ENCODE measurements at places on chromosomes 5 and 9. TPM values are rescaled to one million over a fixed set of nuclear protein-coding genes. Genes with fewer than 3 reads are reported as not detected.

Gene PTPDC1
- total RNA-seq, result 71.8 TPM

Gene FRMD3
- 36.1 TPM for total RNA-seq

Gene NIPAL4
- not detected for total RNA-seq

Gene SLC4A9
- total RNA-seq, result not detected

Gene SOX30
- 0.20 TPM for total RNA-seq

Gene TRIM41
- 25.5 TPM for total RNA-seq

Gene DMRT3
- 0.30 TPM for total RNA-seq

Gene SIT1
- total RNA-seq, result not detected

Gene LCN15
- not detected for total RNA-seq

Gene IFNA2
- not detected for total RNA-seq

Gene TMEM171
- total RNA-seq, result 0.66 TPM

- DNase-seq, result no peak
Observed at GRCh38 chr5:143121135-143121475, 282.4 kb downstream of the NR3C1 start.

GRCh38 chr9:115104908-115105307 lies 13.0 kb downstream of the TNC start:
- DNase-seq, result no peak

- DNase-seq, result no peak
Observed at GRCh38 chr5:84821924-84822323, 437.2 kb upstream of the EDIL3 start.

DNA sequence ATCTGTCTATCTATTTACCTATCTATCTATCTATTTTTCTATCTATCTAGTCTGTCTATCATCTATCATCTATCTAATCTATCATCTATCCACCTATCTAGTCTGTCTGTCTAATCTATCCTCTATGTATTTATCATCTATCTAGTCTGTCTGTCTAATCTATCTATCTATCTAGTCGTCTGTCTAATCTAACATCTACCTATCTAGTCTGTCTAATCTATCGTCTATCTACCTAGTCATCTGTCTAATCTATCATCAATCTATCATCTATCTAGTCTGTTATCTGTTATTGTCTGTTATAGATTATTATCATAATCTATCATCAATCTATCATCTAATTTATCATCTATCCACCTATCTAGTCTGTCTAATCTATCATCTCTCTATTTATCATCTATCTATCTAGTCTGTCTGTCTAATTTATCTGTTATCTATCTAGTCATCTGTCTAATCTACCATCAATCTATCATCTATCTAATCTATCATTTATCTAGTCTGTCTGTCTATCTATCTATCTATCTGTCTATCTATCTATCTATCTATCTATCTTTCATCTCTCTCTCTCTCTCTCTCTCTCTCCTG lies 80.2 kb upstream of the ZNF618 start:
- no peak for DNase-seq

GRCh38 chr9:32423371-32423770 lies 38.9 kb downstream of the ACO1 start:
- no peak for DNase-seq

DNA sequence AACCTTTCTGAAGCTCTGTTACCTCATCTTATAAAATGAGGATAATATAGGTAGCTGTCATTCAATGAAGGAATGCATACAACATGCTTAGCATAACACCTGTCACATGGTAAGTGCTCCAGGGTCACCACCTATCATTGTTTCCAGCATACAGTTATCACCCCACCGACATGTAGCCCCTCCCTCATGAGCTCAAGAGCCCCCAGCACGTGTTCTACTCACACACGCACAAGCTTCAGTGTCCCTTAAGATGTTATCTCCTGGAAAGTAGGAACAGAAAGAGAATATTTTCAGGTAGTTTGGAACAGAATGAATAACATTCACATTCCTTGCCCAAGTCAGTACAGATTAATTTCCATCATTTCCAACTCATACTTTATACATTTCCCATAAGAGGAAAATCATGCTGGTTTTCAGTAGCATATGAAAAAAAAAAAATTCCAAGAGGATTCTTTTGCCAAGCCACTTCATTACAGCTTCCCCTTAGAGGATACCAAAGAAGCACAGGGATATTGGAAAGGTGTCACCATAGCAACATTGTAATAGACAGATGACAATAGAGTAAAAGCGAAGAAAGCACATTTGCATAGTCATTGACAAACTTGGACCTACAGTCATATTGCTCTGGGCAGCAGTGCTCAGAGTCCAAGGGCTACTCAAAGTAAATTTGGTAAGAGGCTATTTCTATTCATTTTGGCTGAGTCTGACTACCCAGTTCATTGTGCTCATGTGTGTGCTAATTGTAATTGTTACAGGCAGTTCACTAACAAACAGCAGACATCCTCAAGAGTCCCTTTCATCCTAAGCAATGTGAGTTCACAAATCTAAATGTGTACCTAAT lies 1.5 kb upstream of the MOB3B start:
- no peak for DNase-seq

DNA sequence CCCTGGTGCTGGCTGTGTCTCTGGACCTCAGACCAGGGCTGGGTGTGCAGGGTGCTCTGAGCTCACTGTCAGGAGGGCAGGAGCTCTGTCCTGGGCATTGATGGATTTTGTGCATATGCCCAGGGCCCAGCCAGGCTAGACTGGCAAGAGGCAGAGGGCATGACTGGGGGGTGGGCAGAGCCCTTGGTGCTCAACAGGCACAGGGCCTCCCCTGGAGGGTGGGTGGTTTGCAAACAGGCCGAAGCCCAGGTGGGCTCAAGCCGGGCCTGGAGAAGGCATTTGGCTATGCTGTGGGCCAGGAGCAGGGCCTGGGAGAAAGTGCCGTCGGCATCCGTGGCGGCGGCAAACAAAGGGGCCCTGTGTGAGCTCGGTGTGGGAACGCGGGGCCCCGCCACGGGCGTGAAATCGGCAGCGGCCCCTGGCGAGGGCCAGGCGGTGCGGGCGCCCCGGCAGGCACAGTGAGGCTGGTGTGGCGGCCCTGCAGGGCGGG lies 1.9 kb upstream of the NRARP start:
- no peak for DNase-seq

DNA sequence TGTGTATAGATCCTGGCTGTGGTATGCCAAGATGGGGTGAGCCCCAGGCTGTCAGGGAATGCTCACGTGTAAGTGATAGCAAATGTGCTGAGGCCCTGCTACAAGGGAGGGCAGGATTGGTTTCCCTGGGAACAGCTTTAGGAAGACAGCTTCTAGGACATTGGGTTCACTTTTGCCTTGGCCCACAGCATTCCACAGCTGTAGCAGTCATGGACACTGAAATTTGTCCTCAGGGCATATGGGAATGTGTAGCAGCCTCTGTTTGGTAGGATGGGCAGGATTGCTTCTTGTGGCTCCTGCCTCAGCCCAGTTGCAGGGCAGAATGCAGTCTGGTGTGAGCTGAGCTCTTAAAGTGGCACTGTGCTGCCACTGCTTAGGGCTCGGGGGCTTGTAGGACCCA lies 1061.7 kb upstream of the WWC1 start:
- no peak for DNase-seq

DNA sequence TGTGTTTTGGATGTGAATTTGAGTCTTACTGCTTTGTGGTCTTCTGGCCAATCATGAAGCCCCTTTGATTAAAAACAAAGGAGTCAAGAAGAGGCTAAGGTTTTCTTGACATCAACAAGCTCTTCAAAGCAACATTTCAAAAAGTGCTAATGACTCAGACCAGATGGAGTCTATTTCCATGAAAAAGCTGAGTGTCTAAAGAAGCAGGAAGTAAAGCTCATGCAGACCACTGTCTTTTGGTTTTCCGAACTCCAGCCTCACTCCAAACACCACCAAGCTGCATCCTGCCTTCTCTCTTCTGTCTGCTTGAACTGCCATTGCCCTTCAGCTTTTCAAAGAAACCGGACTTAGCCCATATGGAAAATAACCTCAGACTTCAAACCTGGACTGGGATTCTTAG lies 115.2 kb downstream of the PRDM6 start:
- DNase-seq, result no peak

DNA sequence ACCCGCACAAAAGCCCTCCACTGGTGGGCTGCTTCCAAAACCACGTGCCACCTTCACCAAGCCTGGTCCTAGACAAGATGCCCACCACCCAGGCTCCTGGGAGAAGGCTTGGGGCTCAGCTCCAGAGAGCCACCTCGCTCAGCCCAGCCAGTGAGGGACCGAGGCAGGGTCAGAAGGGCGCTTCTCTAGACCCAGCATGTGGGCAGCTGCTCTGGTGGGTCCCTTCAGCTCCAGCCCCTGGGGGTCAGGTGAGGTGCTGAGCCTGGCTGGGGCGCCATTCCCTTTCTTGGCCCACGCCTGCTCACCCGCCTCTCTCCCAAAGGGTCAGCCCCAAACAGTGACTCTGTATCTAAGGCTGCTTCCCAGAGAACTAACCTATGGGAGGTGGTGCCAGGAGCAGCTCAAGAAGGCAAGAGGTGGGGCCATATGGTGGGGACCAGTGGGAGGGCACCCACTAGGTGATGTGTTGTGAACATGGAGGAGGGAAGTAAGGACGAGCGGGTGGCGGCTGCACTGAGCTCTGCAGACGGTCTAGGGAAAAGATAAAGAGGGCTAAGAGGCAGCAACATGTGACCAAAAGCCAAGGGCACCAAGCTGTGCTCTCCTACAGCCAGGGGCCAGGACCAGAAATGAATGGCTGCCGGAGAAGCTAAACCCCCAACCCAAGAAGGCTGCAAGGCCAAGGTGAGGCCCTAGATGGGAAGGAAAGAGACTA lies 79.3 kb downstream of the CAMSAP1 start:
- no peak for DNase-seq

- no peak for DNase-seq
Observed at GRCh38 chr5:3143382-3143781, 391.9 kb upstream of the IRX2 start.

DNA sequence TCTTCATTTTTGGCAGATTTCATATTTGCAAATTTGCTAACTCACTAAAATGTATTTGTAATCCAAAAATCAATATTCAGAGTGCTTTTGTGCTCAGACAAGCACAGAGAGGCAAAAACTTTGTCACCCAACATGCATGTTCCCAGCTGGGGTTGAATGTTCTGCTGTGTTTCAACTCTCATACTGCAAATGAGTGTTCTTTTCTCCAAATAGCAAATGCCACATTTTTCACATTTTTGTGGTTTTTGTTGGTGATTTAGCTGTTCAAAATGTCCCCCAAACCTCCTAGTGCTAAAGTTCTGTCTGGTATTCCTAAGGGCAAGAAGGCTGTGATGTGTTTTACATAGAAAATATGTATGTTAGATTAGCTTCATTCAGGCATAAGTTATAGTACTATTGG lies 87.3 kb upstream of the PCSK5 start:
- no peak for DNase-seq

DNA sequence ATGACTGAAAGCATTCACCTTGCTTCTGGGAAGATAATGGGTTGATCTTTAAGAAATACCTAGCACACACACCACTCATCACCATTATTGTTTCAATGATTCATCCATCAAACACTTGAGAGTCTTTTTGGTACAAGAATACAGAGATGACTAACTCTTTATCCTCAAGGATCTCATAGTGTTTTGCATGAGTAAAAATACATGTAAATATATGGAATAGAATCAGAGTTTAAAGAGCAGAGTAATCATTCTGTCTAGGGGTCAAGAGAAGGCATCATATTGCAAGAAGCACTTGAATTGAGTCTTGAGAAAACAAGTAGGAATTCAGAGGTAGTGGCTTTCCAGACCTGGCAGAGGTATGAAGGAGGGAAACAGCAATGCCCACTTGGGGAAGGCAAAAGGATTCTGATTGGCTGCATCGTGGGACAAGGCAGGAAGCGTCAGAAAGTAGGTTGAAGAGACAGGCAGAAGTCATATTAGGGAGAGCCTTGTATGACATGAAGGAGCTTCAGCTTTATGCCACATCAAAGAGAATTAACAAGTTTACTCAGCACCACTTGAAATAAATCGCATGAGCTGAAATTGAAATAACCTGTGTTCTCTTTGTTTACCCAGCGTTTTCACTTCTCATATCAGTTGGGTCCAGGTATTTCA lies 542.5 kb downstream of the TLE1 start:
- no peak for DNase-seq

GRCh38 chr5:41842777-41843176 lies 27.4 kb downstream of the OXCT1 start:
- DNase-seq, result no peak

GRCh38 chr9:122251351-122251750 lies 13.3 kb downstream of the RBM18 start:
- DNase-seq, result no peak

DNA sequence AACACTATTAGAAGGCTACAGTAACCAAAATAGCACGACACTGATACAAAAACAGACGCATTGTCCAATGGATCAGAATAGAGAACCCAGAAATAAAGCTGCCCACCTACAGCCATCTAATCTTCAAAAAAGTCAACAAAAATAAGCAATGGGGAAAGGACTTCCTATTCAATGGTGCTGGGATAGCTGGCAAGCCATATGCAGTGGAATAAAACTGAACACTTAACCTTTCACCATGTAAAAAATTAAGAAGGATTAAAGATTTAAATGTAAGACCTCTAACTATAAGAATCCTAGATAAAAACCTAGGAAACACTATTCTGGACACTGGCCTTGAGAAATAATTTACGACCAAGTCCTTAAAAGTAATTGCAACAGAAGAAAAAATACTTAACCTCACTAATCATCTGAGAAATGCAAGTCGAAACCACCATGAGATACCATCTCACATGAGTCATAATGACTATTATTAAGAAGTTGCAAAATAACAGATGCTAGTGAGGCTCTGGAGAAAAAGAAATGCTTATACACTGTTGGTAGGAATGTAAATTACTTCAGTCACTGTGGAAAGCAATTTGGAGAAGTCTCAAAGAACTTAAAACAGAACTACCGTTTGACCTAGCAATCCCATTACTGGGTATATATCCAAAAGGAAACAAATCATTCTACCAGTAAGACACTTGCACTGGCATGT lies 203.3 kb upstream of the CDH9 start:
- DNase-seq, result no peak

DNA sequence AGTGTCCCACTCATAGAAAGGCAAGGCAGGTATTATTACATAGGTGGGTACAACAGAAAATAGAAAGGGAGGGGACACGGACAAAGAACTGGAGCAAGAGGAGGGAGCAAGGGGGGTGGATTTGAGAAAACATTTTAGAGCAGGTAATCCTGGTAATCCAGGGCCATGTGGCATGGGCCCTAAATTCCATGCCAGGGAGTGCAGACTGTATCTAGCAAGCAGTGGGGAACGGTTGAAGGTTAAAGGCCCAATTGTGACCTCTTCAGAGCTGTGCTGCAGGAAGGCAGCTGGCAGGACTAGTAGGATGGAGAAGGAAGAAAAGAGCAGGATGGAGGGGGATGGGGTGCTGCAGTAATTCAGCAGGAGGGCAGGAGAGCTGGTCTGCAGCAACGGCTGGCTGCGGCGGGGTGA lies 75.2 kb downstream of the PDE6A start:
- no peak for DNase-seq

DNA sequence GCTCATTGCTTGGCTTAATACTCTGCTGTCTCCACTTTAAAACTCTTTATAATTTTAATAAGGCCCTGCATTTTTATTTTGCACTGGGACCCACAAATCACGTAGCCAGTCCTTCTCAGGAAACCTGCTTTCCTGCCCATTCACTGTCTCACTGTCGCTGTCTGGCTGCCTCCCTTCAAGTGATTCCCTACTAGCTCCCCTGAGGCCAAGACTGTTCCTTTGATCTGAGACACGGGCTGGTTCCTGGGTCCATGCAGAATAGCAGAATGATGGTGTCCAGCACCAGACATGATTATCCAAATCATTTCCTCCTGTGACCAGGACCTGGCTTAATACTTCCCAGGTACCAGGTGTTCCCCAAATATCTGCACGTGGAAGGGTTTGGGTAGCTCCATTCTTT lies 597.1 kb upstream of the KLF4 start:
- no peak for DNase-seq

GRCh38 chr5:156981481-156981880 lies 18.5 kb upstream of the TIMD4 start:
- no peak for DNase-seq
